Natural killer cell treated with Interleukin-12 subunit alpha and Interleukin-12 subunit beta and Interleukin-15 and Interleukin-18, amount 100 ng/mL, for 72 hours (primary cell): ENCODE measurements at places on chromosomes 12 and 14. TPM values are rescaled to one million over a fixed set of nuclear protein-coding genes. Genes with fewer than 3 reads are reported as not detected.

RNF212B gene
- not detected for total RNA-seq

CLECL1 gene
- 2.8 TPM for total RNA-seq

PRKD1 gene
- not detected for total RNA-seq

REM2 gene
- total RNA-seq, result not detected

IFI27 gene
- 1.5 TPM for total RNA-seq

ST8SIA1 gene
- total RNA-seq, result 0.81 TPM

C14orf132 gene
- total RNA-seq, result not detected

GRCh38 chr12:16261944-16262475 is 15.5 kb downstream of the SLC15A5 start:
- no peak overlapping the region for H3K4me3 ChIP-seq
- no peak overlapping the region for H3K27ac ChIP-seq
- H3K36me3 ChIP-seq, result peaks cover 4% of the 10 kb centered on the region
- DNase-seq, result no peak
- no peaks in the 10 kb centered on the region for H3K27me3 ChIP-seq
- H3K4me1 ChIP-seq, result no peaks in the 10 kb centered on the region

DNA sequence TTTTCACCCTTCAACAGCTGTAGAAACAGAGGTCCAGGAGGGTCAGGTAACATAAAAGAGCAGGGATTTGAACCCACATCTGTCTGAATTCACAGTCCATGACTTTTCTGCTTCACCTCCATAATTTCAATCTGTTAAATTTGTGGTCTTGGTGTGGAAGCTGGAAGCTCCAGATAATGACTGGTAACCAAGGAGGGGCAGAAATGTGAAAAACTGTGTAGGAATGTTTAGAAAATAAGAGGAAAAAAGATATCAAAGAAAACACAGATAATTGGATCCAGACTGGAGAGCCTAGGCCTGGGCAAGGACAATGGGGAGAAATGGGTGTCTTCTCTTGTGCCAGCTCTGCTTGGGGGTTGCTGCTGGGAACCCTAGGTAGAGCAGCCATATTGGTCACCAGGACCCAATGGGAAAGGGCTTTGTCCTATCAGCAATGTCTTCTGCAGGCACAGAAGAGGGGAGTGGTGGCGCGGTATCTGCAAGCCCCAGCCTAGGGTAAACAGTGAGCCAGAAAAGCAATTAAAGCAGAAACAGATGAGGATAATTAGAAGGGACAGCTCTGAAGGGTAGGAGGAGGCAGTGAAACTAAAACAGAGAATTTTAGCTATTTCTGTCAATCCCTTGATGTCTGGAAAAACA is 54.3 kb upstream of the CCDC91 start:
- H3K27me3 ChIP-seq, result peaks cover 15% of the 10 kb centered on the region
- H3K36me3 ChIP-seq, result no peaks in the 10 kb centered on the region
- no peak overlapping the region for H3K4me3 ChIP-seq
- H3K27ac ChIP-seq, result no peak overlapping the region

DNA sequence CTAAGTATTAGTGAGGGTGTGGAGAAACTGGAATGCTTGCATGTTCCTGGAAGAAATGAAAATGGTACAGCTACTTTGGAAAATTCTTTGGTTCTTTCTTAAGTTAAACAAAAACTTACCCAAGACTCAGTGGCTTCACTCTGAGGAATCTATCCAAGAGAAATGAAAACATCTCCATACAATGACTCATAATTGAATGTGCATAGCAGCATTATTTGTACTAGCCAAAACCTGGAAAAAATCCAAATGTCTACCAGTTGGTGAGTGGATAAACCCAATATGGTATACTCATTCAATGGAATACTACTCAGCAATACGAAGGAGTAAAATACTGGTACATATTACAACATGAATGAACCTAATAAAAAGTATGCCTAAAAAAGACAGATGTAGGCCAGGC is 18.0 kb upstream of the CRACR2A start:
- H3K27me3 ChIP-seq, result no peaks in the 10 kb centered on the region
- H3K36me3 ChIP-seq, result peaks cover 4% of the 10 kb centered on the region
- H3K27ac ChIP-seq, result peak overlapping the region; percentile 5
- peaks cover 23% of the 10 kb centered on the region for H3K4me1 ChIP-seq

- DNase-seq, result no peak
- H3K27ac ChIP-seq, result no peak overlapping the region
Observed at GRCh38 chr12:25556153-25556552, 3.1 kb upstream of the LMNTD1 start.

GRCh38 chr12:99053616-99054362 is 408.7 kb downstream of the APAF1 start:
- no peak for DNase-seq
- no peak overlapping the region for H3K27ac ChIP-seq
- peaks cover 2% of the 10 kb centered on the region for H3K27me3 ChIP-seq
- no peak overlapping the region for H3K4me3 ChIP-seq
- no peaks in the 10 kb centered on the region for H3K36me3 ChIP-seq

DNA sequence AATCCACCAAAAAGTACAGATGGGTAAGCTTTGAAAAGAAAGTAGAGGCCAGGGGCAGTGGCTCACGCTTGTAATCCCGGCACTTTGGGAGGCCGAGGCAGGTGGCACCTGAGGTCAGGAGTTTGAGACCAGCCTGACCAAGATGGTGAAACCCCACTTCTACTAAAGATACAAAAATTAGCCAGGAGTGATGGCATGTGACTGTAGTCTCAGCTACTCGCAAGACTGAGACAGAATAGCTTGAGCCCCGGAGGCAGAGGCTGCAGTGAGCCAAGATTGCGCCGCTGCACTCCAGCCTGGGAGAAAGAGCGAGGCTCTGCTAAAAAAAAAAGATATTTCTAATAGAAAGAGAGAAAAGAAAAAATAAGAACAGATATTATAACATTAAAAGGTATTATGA is 134.2 kb upstream of the SLCO1C1 start:
- H3K4me1 ChIP-seq, result no peaks in the 10 kb centered on the region
- H3K4me3 ChIP-seq, result no peak overlapping the region
- H3K36me3 ChIP-seq, result no peaks in the 10 kb centered on the region
- H3K27me3 ChIP-seq, result no peaks in the 10 kb centered on the region

DNA sequence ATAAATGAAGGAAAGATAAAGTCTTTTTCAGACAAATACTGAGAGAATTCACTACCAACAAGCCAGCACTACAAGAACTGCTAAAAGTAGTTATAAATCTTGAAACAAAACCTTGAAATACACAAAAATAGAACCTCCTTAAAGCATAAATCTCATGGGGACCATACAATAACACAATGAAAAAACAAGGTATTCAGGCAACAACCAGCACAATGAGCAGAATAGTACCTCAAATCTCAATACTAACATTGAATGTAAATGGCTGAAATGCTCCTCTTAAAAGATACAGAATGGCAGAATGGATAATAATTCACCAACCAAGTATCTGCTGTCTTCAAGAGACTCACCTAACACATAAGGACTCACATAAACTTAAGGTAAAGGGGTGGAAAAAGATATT is 7.7 kb upstream of the IQSEC3 start:
- DNase-seq, result no peak
- H3K4me1 ChIP-seq, result no peaks in the 10 kb centered on the region
- peaks cover 32% of the 10 kb centered on the region for H3K36me3 ChIP-seq

- H3K4me1 ChIP-seq, result no peaks in the 10 kb centered on the region
- H3K27me3 ChIP-seq, result peaks cover 19% of the 10 kb centered on the region
- H3K4me3 ChIP-seq, result no peak overlapping the region
- DNase-seq, result no peak
- no peak overlapping the region for H3K27ac ChIP-seq
- H3K36me3 ChIP-seq, result no peaks in the 10 kb centered on the region
Observed at GRCh38 chr14:61262082-61262481, 19.1 kb downstream of the TMEM30B start.

- no peak overlapping the region for H3K27ac ChIP-seq
- DNase-seq, result no peak
- H3K36me3 ChIP-seq, result peaks cover 39% of the 10 kb centered on the region
- H3K4me3 ChIP-seq, result no peak overlapping the region
- H3K4me1 ChIP-seq, result peaks cover 2% of the 10 kb centered on the region
Observed at GRCh38 chr12:98721204-98721702, 76.2 kb downstream of the APAF1 start.

DNA sequence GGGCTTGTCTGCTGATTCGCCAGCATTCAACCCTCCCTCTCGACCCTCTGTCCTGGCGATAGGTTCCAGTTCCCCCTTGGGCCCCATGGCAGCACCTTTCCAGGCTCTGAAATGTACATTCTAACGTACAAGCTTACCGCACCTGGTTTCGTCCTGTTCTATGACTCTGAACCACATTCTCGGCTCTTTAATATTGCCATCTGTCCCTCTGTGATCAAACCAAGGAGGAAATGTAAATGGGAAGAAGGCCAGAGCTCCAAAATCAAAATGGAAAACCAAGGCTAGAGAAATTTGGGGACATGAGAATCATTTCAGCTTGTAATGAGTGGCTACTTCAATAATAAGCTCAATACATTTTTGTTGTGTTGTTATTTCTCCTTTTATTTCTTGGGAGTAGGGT is 117.2 kb downstream of the TTC7B start:
- no peak overlapping the region for H3K4me3 ChIP-seq
- no peaks in the 10 kb centered on the region for H3K4me1 ChIP-seq
- H3K36me3 ChIP-seq, result no peaks in the 10 kb centered on the region
- H3K27me3 ChIP-seq, result peaks cover 6% of the 10 kb centered on the region
- no peak for DNase-seq

GRCh38 chr14:92726135-92726932 is 22.1 kb downstream of the LGMN start:
- peaks cover 23% of the 10 kb centered on the region for H3K27me3 ChIP-seq
- DNase-seq, result peak; percentile 64
- peaks cover 29% of the 10 kb centered on the region for H3K4me1 ChIP-seq
- peaks cover 5% of the 10 kb centered on the region for H3K36me3 ChIP-seq
- no peak overlapping the region for H3K4me3 ChIP-seq

DNA sequence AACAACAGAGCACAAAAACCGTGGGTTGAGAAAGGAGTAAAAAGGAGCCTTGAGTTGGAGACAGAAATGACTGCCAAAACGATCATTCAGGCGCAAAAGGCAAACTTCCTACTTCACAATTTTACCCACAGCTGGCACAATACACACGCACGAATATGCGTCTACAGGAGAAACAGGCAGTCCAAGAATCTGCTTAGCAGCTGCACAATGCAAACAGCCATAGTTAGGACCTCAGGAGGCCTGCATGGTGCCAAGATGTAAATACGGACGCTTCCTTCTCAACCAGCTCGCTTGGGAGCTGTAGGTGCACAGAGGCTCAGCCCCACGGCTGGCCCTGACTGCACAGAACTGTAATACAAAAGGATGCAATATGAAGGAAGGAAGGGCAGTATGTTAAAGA is 250.1 kb upstream of the CAND1 start:
- no peak overlapping the region for H3K4me3 ChIP-seq
- DNase-seq, result no peak
- no peaks in the 10 kb centered on the region for H3K36me3 ChIP-seq
- no peaks in the 10 kb centered on the region for H3K4me1 ChIP-seq
- H3K27ac ChIP-seq, result no peak overlapping the region
- peaks cover 18% of the 10 kb centered on the region for H3K27me3 ChIP-seq
